ENCODE measurements at places on chromosomes 2 and 18.

- no peak for DNase-seq
Observed at GRCh38 chr2:97645112-97645694, 659 bp upstream of the COX5B start.

DNA sequence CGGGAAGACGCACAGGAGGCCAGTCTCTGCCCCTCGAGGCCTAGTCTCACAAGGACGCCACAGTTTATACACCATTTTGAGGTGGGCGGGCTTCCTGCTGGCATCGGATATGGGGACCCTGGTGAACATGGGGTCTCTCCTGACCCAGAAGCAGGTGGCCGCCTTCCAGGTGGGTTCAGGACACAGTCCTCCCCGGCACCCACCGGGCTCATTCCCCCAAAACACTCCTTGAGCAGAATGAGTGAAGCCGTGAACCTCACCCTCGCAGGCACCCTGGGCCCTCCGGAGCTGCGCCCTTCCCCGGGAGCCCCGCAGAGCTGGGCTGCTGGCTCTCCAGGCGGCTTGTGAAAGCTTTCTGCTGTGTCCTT lies 6.5 kb downstream of the NFATC1 start:
- no peak for DNase-seq

GRCh38 chr18:44537526-44537925 lies 143.2 kb upstream of the SETBP1 start:
- DNase-seq = peak; percentile 78

DNA sequence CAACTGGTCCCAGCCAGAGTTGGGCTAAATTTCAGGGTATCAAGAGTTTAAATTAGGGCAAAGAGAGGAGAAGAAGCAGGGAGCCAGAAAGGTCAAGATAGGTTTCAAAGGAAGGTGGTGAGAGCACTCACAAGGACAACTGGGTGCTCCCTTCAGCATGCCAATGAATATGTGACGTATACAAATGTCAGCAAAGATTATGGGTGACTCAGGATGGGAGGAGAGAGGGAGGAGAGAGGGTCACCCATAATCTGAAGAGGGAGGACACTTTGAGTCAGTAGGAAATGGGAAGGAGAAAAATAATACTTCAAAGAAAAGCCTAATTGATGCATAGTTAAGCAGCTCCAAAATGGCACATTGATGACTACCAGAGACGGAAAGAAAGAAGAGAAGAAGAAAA lies 53.1 kb upstream of the ABCA12 start:
- no peak for DNase-seq

GRCh38 chr2:74441690-74442482 lies at the start of gene RTKN:
Gene RTKN (minus strand): TSS chr2:74441937. CDS start chr2:74441816, 121 bp downstream.
- DNase-seq = no peak

GRCh38 chr2:95362486-95362885 lies 40.0 kb upstream of the FAHD2A start:
- DNase-seq = no peak

- peak; percentile 53 for DNase-seq
Observed at GRCh38 chr2:32425719-32426141, 68.9 kb downstream of the BIRC6 start.

DNA sequence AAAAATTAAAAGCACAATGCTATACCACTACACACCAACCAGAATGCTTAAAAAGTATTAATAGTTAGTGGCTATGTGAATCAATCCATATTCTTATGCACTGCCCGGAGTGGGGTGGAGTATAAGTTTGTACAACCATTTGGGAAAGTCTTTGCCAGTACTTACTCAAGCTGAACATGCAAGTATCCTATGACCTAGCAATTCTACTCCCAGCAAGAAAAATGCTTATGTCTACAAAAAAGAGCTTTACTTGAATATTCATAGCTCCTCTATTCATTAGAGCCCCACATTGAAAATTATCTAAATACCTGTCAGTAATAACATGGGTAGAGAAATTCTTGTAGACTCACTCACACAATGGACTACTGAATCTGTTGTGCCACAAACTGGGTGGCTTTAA lies 21.4 kb upstream of the CNOT11 start:
- DNase-seq = no peak

DNA sequence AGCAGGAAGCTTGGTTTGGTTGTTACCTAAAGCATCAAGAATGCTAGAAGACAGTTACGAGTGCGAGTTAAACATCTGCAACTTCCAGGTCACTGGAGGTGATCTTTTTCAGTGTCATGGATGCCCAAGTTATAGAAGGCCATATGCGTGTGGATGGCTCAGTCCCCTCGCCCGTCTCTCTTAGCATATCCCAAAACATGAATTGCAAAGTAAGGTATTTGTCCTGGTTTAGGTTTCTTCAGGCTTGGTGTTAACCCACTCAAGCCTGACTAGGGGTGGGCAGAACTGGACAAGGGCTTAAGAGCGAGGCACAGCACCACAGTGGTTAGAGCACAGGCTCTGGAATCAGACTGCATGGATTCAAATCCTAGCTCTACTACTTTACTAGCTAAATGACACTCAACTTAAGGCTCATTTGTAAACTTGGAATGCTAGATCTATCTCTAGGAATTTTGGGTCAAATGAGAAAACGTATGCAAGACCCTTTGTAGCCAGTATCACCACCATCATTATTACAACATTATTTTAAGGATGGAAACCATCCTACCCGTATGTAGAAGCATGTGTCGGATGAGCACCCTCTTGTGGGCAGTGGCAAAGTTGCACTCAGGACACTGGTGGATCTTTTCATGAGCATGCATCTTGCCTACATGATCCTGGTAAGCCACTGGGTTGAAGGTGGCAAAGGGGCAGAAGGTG lies 11.2 kb downstream of the ZNF142 start:
- DNase-seq = no peak

GRCh38 chr2:46549166-46549844 lies 69.9 kb downstream of the TMEM247 start:
- no peak for DNase-seq

- DNase-seq = no peak
Observed at GRCh38 chr2:218334531-218334930, 22.1 kb upstream of the CATIP start.

DNA sequence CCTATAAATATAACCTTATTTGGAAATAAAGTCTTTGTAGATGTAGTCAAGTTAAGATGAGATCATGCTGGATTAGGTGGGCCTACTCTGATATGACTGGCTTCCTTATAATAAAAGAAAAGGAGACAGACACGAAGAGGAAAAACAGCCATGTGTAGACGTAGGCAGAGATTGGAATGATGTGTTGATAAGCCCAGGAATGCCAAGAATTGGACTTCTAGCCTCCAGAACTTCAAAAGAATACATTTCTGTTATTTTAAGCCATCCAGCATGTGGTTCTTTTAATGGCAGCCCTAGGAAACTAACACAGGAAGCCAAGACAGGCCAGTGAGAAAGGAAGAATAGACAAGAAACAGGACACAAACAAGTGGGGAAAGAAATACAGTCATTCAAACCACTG lies 68.6 kb downstream of the NYAP2 start:
- DNase-seq = peak; percentile 36

- DNase-seq = no peak
Observed at GRCh38 chr2:71456617-71457016, 3.3 kb downstream of the DYSF start.

DNA sequence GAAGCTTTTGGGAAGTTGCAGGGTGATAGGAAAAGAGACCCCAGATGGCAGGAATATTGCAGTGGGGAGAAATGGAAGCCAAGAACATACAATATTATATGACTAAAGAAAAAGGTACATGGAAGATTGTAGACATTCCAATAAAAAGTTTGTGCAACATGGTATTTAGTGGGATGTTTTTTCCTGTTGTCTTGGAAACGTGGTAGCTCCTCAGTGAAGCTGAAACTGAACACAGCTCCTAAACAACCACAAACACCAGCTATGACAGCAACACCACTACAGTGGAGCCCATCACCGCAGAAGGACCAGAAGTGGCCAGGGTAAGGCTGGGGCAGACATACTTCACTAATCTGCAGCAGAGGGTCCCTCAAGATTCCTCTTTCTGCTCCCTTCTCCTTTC lies 246.8 kb downstream of the CDH20 start:
- DNase-seq = no peak

- DNase-seq = no peak
Observed at GRCh38 chr2:67213270-67213670, 183.9 kb upstream of the ETAA1 start.

DNA sequence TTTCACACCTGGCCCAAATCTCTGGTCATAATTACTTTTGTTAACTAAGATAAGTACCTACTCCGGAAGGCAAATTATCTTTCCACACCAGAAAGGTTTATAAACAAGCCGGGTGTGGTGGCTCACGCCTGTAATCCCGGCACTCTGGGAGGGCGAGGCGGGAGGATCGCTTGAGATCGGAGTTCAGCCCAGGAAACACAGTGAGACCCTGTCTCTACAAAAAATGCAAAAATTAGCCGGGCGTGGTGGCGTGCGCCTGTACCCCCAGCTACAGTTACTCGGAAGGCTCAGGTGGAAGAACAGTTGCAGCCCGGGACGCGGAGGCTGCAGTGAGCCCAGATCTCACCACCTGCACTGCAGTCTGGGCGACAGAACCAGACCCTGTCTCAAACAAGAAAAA lies 2.1 kb downstream of the PUM2 start:
- DNase-seq = no peak

GRCh38 chr2:151627353-151627752 lies 106.9 kb downstream of the NEB start:
- no peak for DNase-seq

DNA sequence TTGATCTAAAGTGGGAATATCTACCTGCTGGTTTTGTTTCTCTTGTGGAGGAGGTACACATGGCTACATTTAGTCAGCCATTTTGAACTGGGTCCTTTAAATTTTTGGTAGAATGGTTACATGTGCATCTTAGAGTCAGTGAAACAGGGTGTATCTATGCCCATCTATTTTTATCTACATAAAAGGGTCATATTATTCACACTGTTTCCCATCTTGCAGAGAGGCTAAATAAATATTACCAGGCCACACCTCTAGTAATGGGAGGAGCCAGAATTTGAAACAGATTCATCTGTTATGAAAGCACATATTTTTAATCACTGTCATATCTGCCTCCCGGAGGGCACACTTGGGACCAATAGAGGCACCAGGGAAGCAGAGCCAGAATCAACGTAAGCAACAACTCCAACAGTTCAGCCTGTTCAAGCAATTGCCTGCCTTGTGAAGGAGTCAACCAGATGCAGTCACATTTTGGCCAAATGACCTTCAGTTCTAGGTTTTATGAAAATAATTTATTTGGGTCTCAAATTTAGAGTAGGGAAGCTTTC lies 376.8 kb downstream of the TSN start:
- peak; percentile 77 for DNase-seq

GRCh38 chr2:198084156-198084555 lies 279.8 kb downstream of the PLCL1 start:
- DNase-seq = no peak

GRCh38 chr18:75638776-75639471 lies 211.4 kb upstream of the SMIM21 start:
- no peak for DNase-seq

DNA sequence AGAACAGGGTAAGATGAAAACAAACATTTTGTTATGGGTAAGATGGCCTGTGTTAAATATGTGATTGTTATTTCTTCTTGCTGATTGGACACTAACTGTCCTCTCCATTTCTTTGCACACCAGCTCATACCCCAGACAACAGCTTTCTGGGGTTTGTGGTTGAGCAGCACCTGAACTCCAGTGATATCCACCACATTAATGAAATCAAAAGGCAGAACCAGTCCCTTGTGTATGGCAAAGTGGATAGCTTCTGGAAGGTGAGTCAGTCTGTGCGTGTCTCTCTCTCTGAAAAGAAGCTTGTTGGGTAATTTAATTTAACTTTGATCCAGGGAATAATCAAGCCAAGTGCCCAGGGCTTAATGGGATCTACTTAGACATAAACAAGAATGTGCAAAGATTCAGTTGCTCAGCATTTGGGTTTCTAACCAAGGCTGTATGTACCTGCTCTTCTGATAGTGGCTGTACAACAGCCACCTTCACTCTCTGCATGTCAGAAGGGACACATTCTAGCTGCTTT lies 108.3 kb downstream of the MGAT5 start:
- DNase-seq = no peak

All from HS-27A (cell line).